NCI-H510A treated with DMSO at 0.1 percent for 48 hours (cell line): ENCODE measurements at places on chromosomes 7 and 10.

DNA sequence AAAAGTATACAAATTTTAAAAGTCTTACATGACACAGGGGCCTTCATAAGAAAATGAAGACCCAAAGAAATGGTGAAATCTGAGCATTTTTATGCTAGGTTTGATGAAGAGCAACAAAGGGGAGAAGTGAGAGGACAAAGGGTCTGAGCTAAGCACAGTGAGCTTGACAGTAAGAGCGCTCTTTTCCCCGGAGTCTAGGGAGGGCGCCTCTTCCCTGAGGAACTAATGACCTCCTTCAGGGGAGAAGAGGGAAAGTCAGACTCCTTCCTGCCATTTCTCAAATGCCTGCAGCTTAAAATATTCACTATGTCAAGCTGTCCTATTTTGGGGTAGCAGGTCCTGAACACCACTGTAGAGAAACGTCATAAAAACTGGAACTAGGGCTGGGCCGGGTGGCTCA lies 18.1 kb upstream of the PAXIP1 start:
- no peak for DNase-seq

DNA sequence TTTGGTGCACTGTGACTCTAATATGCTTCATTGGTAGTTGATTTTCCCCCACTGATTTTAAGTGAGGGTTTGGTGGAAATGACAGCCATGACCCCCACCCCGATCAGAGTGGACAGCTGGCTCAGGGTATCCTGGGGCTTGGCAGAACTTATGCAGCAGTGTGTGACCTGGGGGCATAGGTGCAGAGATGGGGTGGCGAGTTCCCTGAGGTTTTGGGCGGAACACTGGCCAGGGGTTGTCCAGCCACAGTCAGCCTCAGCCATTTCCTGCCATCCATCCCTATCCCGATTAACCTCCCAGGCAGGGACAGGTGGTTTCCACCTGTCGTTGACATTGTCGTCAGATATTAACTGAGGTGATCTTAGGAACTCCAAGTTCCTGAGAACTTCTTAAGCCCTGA lies 155.8 kb upstream of the CHST15 start:
- no peak for DNase-seq

DNA sequence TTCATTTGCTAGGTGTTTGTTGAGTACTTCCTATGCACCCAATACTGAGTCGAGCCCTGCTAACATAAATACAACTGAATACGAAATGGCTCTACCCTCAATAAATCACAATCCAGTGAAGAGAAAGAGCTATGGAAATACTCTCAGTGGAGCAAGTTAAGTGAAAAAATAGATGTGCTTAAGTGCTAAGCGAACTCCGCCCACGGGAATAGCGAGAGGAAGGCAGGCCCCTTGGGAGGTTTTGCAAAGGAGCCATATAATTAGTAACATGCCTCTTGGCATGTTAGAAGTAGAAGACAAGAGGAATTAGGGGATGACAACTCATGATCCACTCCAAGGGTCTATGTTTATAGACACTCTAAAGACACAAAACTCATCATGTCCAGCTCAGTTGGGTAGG lies 42.8 kb upstream of the TSPAN33 start:
- DNase-seq: no peak

DNA sequence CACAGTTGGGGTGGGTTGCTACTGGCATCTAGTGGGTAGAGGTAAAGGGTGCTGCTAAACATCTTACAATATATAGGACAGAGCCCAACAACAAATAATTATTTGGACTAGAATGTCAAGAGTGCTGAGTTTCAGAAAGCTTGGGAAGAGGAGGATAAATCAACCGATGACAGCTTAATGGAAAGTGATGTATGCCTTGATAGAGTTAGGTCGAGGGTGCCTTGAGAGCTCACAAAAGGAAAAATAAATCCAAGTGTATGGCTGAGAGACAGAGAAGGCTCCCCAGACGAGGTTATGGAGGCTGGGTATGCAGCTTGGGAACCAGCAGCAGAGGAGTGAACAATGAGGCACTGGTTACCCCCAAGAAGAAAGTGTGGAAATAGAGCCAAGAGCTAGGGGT lies 211.1 kb downstream of the HDAC9 start:
- no peak for DNase-seq

GRCh38 chr10:90598513-90598912 lies 259.3 kb downstream of the HTR7 start:
- DNase-seq: no peak

- no peak for DNase-seq
Observed at GRCh38 chr7:16606704-16607103, 38.9 kb downstream of the ANKMY2 start.
